Transverse colon (tissue), 4 donors: ENCODE measurements at places on chromosomes 11 and 22.
A peak's percentile ranks its signal among the peaks of the same experiment; 100 is the strongest.

- peak; percentile 35 for DNase-seq
These were observed 1.9 kb upstream of the CARD16 start for GRCh38 chr11:105046898-105047579.

GRCh38 chr11:94130298-94131046, 1.8 kb downstream of the PANX1 start:
- no peak for DNase-seq

GRCh38 chr11:82871646-82872045, 28.6 kb downstream of the PRCP start:
- DNase-seq, result no peak

GRCh38 chr11:22138264-22138663, 54.6 kb upstream of the ANO5 start:
- no peak for DNase-seq

- no peak for DNase-seq
These were observed 16.3 kb downstream of the APOL5 start for GRCh38 chr22:35733791-35734516.

- no peak for DNase-seq
These were observed 31.0 kb downstream of the SLC22A6 start for GRCh38 chr11:62953811-62954210.

GRCh38 chr22:40547729-40548143, 88.8 kb downstream of the MRTFA start:
- no peak for DNase-seq

- DNase-seq, result no peak
These were observed 22.6 kb downstream of the PDGFB start for GRCh38 chr22:39221999-39222686.

- DNase-seq, result no peak
These were observed 190.6 kb downstream of the IGLL1 start for GRCh38 chr22:23389271-23390071.

DNA sequence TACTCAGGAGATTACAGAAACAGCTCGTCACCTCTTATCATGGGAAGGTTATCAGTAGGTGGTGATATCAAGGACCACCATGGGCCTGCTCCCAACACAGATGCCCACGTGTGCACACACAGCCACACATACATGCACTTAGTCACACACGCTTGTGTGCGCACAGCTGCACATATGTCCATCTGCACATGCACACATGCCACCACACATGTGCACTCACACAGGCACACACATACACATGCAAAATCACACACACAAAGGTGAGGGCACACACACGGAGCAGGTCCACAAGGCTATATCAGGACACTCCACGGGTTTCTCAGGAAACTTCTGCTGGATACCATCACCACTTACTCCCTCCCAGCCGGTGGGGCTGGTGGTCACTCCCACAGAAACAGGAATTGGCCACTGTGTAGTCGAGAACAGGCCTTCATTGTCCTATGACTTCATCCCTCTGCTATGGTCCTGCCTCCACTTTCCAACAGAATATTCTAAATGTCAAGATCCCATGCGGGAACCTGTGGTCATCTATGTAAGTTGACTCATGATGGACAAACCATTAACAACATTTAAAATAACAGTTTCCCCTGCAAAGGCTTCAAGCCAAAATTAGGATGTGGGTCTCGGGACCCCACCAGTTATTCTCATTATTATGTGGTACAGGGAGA, 2.2 kb downstream of the C11orf24 start:
- DNase-seq, result no peak

DNA sequence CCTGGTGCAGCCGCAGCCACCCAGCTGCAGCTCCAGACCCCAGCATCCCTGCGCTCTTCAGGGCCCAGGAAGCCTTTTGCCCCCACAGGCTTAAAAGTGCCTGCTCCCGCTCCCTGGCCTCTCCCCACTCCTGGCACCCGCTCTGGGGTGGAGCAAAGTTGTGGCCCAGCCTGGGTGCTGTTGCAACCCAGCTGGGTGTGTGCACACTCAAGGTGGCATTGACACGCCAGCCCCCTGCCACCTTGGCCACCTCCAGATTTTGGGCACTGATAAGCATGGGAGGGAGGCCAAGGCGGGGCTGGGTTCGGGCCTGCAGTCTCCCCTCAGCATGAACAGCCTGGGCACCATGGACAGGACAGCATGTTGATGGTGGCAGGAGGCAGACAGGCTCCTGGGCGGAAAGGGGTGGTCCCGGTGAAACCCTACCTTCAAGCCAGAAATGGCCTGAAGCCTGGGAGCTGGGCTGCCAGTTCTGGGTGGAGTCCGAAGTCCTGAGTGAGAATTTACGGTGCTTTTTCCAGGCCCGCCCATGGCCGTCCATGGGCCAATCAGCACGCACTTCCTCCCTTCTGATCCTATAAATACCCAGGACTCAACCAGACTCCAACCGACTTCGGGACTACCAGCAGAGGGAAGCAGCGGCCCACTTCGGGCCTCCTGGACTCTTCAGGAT, 23.6 kb upstream of the RNASEH2C start:
- DNase-seq, result peak; percentile 62

DNA sequence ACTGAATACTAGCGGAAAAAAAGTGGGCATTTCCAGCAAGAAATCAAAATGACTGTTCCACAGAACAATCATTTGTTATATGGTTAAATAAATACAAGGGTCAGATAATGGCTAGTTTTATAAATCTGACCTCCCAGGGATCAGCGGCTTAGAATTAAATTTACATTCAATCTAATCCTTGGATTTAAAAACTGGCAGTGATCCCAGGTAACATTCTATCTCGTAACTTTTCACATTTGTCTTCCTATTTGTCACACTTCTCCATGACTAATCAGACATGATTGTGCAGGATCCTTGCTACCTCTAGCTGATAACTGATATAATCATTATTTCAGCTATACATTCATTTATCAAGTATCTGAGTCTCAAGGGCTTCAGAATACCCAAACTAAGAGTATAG, 2.9 kb upstream of the MMP3 start:
- no peak for DNase-seq

DNA sequence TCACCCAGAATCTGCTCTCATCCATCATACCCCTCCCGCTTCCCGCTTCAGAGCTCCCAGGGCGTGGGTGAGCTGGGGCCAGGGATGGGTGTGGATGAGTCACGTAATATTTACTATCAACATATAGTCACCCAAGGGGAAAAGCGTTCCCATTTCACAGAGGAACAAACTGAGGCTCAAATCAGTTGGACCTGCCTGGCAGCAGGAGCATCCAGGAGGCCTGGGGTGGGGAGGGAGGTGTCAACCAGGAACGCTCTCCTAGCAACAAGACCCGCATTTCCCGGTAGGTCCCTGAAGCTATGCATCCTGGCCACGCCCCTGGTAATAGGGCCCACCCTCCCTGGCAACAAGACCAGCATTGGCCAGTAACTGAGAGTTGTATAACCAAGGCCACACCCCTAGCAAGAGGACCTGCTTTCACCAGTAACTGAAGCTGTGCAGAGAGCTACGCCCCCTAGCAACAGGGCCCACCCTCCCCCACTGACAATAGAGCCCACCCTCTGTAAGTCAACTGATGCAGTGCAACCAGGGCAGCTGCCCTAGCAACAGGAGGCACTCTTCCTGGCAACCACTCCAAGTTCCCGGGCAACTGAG, 32.7 kb upstream of the TXNRD2 start:
- peak; percentile 52 for DNase-seq

DNA sequence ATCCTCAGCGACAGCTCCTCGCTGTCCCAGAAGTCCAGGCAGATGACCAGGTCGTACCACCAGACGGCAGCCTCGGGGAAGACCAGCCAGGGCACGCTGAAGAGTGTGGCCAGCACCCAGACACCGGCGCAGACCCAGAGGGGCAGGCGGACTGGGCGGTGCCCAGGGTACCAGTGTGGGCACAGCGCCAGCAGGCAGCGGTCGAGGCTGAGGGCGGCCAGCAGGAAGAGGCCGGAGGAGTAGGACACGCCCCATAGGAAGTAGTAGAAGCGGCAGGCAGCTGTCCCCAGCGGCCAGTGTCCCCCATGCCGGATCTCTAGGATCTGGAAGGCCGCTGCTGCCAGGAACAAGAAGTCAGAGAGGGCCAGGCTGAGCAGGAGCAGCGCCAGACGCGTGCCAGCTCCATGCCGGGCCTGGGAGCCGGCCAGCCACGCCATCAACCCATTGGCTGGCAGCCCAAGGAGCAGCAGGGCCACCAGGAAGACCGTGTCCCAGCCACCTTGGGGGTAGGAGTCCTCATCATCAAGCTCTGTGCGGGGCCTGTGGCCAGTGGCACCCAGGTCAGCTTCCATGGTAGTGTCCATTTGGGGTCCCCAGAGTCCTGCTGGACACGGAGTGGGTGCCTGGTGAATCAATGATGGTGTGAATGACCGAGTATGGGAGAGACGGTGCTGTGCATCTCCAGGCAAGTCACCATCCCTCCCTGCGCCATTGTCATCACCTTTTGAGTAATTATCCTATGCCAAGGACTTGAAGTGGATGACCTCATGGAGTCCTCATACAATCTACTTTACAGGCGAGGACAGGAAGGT, at the start of gene GPR152:
Gene GPR152 (minus strand): TSS at position 589 of the 812 bp plus-strand sequence. CDS start 5 bp downstream, at position 584.
- no peak for DNase-seq

GRCh38 chr11:116199182-116199581, 573.6 kb downstream of the BUD13 start:
- DNase-seq, result no peak
